ENCODE measurements at places on chromosomes 3 and 15.
A peak's percentile ranks its signal among the peaks of the same experiment; 100 is the strongest.

DNA sequence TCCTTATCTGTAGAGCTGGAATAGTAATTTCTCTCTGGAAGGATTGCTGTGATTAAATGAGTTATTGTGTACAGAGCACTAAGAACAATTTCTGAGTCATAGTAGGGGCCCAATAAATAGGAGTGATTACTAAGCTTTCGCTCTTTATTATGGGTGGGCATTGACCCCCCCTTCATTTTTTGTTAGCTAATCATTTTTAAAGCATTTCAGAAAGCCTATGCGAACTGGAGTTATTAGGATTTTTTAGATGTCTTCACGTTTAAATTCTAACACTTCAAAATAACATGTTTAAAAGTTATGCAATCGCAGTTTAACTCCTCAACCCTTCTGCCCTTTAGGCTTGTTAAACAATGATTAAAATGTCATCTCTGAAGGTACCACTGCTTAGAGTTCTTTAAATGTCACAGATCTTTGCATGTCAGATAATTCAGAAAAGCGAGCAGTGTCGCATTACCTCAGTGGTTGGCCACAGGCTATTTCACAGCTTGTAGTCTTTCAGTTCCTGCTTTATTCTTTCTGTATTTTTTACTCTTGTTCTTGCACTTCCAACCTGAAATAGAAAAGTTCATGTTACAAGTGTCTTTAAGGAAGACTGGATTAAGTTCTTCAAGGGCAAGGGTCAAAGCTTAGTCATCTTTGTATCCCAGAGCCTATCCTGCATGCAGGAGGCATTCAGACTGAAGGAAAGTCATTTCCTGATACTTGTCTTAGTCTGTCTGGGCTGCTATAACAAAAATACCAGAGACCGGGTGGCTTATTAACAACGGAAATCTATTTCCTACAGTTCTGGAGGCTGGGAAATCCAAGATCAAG lies 102.9 kb downstream of the FNDC3B start:
- DNase-seq = peak; percentile 40

GRCh38 chr3:6301626-6302025 lies 559.3 kb upstream of the GRM7 start:
- no peak for DNase-seq

- no peak for DNase-seq
Measured at GRCh38 chr3:52986938-52987337, 58.9 kb downstream of the SFMBT1 start.

GRCh38 chr3:172561897-172562640 lies 38.8 kb upstream of the TNFSF10 start:
- DNase-seq = no peak

GRCh38 chr3:15171096-15171495 lies 35.0 kb upstream of the CAPN7 start:
- DNase-seq = no peak

DNA sequence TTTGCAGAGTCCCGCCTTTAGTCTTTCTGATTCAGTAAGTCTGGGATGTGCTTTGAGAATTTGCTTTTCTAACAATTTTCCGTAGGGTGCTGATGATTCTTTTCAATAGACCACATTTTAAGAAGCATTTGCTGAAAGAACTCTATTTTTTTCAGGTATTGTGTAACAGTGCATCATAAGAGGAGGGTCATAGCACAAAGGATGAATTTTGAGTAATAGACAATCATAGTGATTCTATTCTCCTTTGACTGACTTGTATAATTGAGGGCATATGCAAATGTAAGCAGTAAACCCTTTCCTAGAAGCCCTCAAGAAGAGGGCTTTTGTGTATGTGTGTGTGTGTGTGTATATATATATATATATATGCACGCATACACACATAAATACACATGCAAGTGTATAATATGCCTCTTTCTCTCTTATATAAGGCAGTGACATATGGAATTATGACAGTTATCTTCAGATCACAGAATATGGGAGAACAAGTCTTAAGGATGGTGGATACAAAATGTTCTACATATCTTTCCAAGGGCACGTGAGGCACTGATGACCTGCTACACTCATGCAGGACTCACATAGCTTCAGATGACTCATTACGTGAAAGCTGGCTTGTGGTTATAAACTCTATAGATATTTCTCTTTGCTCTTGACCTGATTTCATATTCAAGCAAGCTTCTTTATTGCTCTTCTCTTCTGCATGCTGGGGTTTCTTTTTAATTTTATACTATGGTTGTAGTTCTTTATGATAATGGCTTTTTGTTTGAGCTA lies 6.5 kb upstream of the PLSCR1 start:
- peak; percentile 72 for DNase-seq

- no peak for DNase-seq
Measured at GRCh38 chr15:25065286-25065685, 110.5 kb downstream of the SNRPN start.

- no peak for DNase-seq
Measured at GRCh38 chr3:177932750-177933660, 603.2 kb upstream of the KCNMB2 start.

GRCh38 chr3:158352551-158352950 lies 218.4 kb upstream of the MLF1 start:
- no peak for DNase-seq

DNA sequence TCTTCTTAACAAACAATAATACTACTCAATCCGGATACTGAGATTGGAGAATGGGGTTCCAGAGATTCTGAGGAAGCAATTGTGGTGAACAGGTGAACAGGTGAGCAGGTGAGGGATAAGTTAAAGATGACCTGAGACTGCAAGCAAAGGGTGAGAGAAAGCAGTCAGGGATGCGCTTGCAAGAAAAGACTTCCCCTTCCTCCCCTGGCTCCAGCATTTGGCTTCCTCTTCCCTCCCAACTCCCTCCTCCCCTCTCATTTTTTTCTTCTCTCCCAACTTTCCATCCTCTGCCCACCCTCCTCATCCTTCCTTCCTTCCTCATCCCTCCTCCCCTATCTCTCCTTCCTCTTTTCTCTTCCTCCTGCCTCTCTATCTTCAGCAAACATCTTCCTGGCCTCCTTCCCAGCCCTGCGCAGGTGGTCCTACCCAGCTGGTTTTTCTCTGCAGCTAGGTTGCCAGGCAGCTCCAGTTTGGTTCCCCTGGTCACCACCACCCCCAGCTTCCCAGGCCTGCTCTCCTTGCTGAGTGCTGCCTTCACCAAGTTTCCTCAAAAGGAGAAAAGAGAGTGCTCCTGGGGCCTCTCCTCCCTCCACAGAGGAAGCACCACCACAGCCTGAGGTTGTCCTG lies 10.4 kb upstream of the VIPR1 start:
- DNase-seq = no peak

- DNase-seq = no peak
Measured at GRCh38 chr3:136914739-136915138, 43.0 kb upstream of the IL20RB start.

DNA sequence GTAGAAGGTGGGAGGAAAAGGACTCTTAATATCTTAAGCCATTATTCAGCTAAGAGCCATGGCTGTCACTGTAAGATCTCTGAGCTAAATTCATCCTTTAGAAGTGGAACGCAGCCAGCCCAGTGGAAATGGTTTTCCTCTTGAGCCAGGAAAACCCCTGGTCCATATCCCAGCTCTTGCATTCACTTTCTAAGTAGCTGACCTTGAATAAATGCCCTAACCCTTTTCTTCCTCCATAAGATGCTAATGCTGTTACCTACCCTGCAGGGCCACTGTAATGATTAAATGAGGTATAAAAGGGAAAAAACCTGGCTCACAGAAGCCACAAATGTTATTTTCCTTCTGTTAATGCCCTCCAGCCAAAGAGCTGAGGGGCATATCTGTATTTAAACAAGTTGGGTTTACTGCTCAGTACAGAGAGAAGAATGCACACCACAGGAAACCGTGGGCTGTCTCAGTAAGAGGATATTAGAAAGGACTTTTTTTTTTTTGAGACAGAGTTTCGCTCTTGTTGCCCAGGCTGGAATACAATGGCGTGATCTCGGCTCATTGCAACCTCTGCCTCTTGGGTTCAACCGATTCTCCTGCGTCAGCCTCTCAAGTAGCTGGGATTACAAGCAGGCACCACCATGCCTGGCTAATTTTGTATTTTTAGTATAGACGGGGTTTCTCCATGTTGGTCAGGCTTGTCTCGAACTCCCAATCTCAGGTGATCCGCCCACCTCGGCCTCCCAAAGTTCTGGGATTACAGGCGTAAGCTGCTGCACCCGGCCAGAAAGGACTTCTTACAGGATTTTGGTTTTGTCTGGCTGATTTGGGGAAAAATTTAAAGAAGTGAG lies 6.8 kb downstream of the UBL7 start:
- no peak for DNase-seq
